Activated CD8-positive, alpha-beta memory T cell treated with anti-CD3 and anti-CD28 coated beads, Interleukin-2, amount 50 U/mL, for 48 hours (primary cell): ENCODE measurements at places on chromosomes 3 and 15.
A peak's percentile ranks its signal among the peaks of the same experiment; 100 is the strongest.

DNA sequence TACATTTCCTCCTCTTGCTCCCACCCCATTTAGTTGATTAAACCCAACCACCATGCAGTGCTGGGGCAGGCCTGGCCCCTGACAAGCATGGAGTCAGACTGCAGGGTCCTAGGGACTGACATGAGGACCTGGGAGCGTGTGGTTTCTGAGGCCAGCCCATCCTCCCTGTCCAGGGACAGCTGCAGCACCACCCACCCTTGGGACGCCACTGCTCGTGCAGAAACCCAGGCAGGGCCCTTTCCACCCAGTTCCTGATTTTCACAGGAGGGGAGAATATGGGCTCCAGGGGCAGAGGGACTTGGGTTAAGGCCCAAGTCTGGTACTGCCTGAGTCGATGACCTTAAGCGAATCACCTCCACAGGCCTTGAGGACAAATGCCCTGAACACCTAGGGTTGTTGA lies 23.7 kb downstream of the PLXND1 start:
- no peak for DNase-seq

GRCh38 chr15:101092156-101092866 lies 159.5 kb downstream of the CHSY1 start:
- DNase-seq = no peak

- no peak for DNase-seq
Observed at GRCh38 chr15:58240191-58240932, 102.2 kb downstream of the AQP9 start.

DNA sequence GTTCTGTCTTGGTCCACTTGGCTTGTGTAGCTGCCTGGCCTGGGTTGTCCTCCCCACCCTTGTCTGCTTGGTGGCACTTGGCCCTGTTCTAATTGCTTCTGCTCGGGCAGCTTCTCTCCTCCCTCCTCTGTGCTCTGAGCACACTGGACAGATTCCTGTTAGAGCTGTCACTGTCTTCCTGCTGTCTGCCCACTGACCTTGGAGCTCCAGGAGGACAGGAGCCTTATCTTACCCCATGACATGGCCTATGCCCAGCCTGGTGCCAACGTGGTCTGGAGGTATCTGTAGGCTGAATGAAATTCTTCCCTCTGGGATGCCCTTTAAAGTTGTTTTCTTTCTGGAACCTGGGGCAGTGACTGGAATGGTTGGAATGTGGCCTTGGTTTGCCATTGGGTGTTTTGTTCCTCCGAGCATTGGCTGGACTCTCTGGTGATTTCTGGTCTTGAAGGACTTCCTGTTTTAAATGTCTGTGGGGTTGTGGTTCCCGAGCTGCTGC lies 94.1 kb downstream of the FAM43A start:
- DNase-seq = no peak

DNA sequence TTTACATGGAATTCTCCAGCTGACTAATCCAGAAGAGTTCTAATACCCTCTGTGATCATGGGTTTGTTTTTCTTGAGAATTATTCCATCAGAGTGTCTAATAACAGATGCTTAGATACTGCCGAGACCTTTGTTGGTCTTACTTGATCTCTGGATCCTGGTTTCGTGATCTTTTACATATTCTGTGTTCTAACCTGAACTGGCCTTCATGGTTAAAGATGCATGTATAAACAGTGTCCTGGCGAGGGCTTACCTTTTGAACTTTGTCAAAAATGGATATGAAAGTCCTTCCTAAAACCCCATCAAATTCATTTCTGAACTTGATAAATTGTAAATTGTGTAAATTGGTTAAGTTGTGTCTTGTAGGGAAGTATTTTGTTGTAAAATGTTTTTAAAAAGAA lies 24.8 kb downstream of the UBE2Q2 start:
- no peak for DNase-seq

- no peak for DNase-seq
Observed at GRCh38 chr3:141681390-141681780, 56.7 kb upstream of the RNF7 start.

- no peak for DNase-seq
Observed at GRCh38 chr3:25421747-25422146, 6.3 kb upstream of the RARB start.

- DNase-seq = no peak
Observed at GRCh38 chr3:11568503-11569155, 75.1 kb downstream of the VGLL4 start.

DNA sequence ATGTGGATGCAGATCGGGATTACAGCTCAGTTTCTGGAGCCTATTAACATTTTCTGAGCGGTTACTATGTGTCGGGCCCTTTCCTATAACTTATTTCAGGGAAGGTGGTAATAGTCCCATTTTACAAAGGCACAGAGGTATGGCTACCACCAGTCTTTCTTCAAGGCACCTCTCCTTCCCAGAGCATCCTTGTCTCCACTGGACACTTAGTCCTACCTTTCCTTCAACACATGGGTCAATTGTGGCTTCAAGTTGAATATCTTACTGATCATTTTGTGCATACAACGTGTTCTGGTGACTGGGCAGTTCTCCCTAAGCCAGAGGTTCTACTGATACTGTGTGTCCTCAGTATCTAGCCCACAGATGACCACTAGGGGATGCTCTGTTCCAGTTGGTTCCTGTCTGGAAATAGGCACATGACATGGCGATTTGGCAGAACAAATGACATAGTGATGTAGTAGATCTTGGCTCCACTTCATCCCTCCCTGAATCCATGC lies 60.7 kb upstream of the CMTM8 start:
- DNase-seq = peak; percentile 56

DNA sequence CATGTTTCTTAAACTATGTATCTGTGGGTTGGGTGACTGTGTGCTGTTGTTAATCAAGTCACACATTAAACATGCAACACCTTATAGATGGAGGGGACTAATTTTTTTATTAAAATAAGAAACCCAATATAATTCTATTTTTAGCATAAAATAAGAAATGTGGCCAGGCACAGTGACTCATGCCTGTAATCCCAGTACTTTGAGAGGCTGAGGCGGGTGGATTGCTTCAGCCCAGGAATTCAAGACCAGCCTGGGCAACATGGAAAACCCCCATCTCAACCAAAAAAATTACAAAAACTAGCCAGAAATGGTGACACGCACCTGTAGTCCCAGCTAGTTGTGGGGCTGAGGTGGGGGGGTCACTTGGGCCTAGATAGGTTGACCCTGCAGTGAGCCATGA lies 1021.0 kb downstream of the EPHA3 start:
- DNase-seq = no peak

DNA sequence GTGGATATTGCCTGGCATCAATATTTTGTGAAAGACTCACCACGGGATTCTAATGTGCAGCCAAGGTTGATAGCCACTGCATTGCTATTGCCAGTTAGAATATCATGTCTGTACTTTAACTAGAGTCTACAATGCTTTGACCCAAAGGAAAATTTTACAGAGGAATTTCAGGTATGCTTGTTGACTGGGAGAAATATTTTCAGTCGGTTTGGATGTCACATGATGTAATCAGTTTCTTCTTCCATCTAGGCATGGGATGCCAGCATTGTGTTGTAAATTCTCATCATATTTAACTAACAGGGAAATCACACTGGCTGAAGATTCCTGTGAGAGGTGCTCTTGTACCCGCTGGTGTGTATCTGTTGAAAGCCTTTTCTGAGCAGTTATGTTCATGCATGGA lies 508.9 kb upstream of the ADAMTS9 start:
- DNase-seq = no peak

DNA sequence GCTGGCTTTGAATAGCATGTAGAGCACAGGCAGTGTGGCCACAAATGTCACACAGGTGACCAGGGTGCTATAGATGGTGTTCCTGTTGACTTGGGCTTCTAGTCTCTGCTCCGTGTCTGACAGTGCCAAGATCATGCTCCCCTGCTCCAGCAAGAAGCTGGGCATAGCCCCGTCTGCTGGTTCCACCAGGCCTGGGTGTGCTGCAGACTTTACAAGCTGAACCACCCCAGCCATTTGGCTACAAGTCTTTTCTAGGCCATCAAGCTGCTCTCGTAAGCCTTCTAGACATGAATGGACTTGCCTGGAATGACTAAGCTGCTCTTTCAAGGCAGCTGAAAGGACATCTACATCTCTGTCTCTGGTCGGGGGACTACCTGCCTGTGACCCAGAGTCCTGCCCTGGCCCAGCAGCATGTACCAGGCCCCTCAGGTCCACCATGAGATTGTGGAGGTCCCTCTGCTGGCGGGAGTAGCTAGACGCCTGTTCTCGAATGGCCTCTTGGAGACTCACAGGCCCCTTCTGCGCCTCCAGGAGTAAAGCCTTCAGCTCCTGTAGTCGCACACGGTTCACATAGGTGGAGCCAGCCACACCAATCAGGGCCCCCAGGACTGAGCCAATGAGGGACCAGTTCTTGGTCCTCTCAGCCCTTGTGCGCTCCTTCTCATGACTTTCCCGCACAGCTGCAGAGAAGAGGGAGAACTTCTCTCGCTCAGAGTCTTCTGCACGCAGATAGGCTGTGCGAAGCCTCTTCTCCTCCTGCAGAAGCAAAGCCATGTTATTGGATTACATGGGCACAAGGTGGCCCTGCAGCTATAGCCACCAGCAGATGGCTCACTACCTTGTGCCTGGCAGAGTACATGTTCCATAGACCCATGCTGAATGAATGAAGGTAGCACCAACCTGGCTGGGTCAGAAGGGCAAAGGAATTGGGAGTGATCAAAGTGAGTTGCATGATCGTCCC lies 2.8 kb upstream of the PLXNB1 start:
- DNase-seq = no peak

- DNase-seq = no peak
Observed at GRCh38 chr15:78509726-78510312, 2.4 kb downstream of the HYKK start.

GRCh38 chr3:10975695-10976234 lies 16.8 kb upstream of the SLC6A1 start:
- DNase-seq = no peak

- DNase-seq = no peak
Observed at GRCh38 chr3:14524920-14525660, 15.1 kb downstream of the GRIP2 start.

DNA sequence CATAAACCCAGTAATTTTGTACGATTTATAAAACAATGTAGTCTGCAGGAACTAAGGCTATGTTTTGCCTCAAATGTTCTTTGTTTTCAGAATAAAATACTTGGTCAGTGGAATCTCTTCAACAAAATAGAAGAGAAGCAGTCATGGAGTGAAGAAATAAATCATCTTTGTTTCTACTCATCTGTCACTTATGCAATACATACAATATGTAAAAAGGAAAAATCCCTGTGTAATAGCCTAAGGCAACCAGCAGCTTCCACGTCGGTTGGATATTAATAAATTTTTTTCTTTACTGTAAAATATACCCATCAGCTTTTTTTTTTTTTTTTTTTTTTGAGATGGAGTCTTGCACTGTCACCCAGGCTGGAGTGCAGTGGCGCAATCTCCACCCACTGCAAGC lies 5.2 kb upstream of the WDR5B start:
- DNase-seq = no peak

DNA sequence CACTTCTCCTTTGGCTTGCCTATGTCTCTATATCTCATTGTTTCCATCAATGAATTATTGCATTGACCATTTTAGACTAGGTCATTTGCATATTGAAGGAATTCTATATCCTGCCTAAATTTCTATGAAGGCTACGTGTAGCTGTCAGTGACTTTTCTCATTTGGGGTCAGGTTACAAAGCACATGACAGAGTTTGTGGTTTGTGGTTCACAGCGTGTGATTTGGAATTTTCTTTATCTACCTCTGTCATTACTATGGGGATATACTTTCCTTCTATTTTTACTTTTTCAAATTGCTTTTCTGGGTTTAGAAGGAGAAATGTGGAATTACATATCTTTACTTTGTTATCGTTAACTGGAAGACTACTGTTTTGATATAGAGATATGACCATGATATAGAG lies 317.3 kb upstream of the CFAP20DC start:
- DNase-seq = no peak

- DNase-seq = no peak
Observed at GRCh38 chr3:29324180-29324651, 43.3 kb downstream of the RBMS3 start.

GRCh38 chr3:86147119-86147518 lies 843.8 kb downstream of the VGLL3 start:
- DNase-seq = no peak

GRCh38 chr3:88267-88666 lies 108.3 kb upstream of the CHL1 start:
- DNase-seq = no peak

- no peak for DNase-seq
Observed at GRCh38 chr15:46151786-46152185, 517.0 kb downstream of the SQOR start.

DNA sequence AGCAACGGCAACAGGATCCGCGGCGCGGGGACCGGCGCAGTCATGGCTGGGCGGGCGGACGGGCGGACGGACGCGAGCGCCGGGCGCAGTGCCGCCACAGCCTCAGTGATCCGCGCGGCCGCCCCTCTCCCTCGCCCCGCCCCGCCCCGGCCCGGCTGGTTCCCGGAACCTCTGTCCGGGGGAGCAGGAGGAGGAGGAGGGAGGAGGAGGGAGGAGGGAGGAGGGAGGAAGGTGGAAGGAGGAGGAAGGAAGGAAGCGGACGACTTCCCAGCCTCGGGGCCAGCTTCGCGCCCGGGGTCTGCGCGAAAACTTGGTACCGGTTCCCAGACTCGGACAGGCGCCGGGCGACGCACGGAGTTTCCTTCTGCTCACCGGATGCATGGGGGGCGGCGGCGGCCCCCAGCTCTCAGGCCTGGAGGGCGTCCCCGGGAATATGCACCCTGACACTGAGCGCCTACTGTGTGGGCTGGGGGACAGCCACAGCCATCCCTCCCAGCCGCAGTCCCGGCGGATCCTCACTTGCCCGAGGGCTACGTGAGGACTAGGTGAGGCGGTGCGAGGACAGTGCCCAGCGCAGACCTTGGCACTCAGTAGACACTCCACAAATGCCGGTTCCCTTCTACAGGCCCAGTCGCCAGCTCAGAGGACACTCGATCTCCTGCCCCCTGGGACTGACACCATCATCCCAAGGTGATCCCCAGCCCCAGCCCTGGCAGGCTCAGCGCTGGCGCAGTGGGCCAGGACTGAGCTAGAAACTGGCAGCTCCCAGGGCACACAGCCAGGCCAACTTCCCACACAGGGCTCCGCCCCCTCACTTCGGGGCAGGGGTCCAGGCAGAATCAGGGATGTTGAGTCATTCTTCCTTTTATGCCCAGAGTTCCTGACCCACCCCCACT lies at the start of gene SHISA5:
SHISA5 (minus strand) TSS at position 124 of the 896 bp plus-strand sequence; CDS start at position 44, 80 bp downstream.
- peak; percentile 81 for DNase-seq
